Myocyte (in vitro differentiated cells): ENCODE measurements at places on chromosomes 7 and 10. TPM values are rescaled to one million over a fixed set of nuclear protein-coding genes. Genes with fewer than 3 reads are reported as not detected.

DNA sequence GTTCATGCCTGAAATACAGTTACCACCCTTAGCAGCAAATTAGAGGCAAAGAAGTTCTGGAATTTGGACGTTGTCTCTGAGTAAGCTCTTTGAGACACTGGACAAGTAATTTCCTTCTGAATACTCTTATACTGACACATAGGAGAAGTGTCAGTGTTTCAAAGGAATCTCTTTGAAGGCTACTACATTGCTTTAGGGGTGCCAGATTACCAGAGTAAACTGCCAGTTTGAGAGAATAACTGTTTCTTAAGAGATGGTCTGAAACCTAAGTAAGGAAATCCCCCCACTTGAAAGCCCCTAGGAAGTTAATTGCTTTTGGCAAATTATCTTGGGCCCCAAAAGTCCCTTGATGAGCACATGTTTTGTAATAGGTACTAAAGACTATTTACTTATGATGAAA, 3.4 kb downstream of the FAS start:
- DNase-seq, result no peak

- DNase-seq, result no peak
Observed at GRCh38 chr7:129492391-129492790, 9.9 kb upstream of the SMKR1 start.

DNA sequence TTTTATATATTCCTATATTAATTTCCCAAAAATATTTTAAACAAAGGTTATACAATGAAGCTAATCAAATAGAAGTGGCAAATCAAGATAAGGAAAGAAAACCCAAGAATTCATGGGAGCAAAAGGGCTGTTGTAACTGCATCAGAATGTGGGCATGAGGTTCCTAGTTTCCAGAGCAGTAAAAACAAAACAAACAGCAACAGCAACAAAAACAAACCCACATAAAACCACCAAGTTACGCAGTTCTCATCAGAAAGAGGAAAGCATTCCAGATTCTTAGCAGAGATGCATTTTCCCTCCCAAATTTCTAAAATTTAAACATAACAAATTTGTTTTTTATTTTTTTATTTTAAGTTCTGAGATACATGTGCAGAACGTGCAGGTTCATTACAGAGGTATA, 34.8 kb upstream of the MSMB start:
- DNase-seq, result no peak

GRCh38 chr10:112191041-112191590, 7.6 kb upstream of the GPAM start:
- no peak for DNase-seq

GRCh38 chr10:21516242-21517131, 9.0 kb downstream of the SKIDA1 start:
- DNase-seq, result peak; percentile 81

DNA sequence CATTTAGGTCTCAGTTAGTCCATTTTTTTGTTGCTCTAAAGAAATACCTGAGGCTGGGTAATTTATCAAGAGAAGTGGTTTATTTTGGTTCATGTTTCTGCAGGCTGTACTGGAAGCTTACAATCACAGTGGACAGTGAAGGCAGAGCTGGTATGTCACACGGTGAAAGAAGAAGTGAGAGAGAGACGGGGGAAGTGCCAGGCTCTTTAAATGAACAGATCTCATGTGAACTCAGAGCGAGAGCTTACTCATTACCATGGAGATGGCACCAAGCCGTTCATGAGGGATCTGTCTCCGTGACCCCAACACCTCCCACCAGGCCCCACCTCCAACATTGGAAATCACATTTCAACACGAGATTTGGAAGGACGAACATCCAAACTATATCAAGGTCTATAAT, 18.9 kb upstream of the PNLIPRP3 start:
- DNase-seq, result peak; percentile 9

GRCh38 chr10:103244666-103245271, 918 bp upstream of the RPEL1 start:
- DNase-seq, result peak; percentile 90

GRCh38 chr7:46600340-46600739, 679.3 kb upstream of the IGFBP3 start:
- no peak for DNase-seq

- DNase-seq, result no peak
Observed at GRCh38 chr10:72832701-72833100, 60.8 kb upstream of the OIT3 start.

GRCh38 chr10:36736311-36736710, 389.1 kb upstream of the ANKRD30A start:
- no peak for DNase-seq

- peak; percentile 51 for DNase-seq
Observed at GRCh38 chr7:41817386-41817785, 114.5 kb upstream of the INHBA start.

DNA sequence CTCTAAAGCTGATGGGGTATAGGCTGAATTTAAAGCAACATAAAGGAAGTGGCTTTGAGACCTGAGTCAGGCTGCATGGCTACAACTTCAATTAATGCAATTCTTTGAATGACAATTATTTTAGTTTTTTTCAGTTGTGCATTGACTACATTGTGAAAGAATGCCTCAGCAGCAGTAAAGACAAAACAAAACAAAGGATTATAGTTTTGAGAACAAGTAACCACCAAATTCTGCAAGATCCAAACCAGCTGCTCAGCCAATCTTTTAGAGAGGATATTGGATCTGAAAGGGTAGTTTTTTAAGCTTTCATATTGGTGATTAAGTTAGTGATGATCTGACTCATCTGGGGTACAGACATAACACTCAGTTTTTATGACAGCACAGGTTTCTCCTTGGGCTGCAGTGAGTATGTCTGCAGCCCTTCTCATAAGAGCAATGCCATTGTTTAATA, 40.6 kb upstream of the ABCA13 start:
- peak; percentile 68 for DNase-seq

GTF2IRD1 gene
- total RNA-seq, result 21.0 and 29.2 TPM in 2 replicates

PTF1A gene
- total RNA-seq, result not detected in 2 replicates

KCNMA1 gene
- 11.9 and 15.3 TPM in 2 replicates for total RNA-seq

ASZ1 gene
- not detected in 2 replicates for total RNA-seq

MOGAT3 gene
- total RNA-seq, result not detected in 2 replicates

RBM33 gene
- total RNA-seq, result 29.4 and 34.8 TPM in 2 replicates

CEP55 gene
- total RNA-seq, result 2.1 and 3.0 TPM in 2 replicates

COL28A1 gene
- total RNA-seq, result 0.88 and 2.2 TPM in 2 replicates

ADARB2 gene
- 0.19 and 0.31 TPM in 2 replicates for total RNA-seq
